ENCODE measurements at places on chromosomes 2 and 18.

DNA sequence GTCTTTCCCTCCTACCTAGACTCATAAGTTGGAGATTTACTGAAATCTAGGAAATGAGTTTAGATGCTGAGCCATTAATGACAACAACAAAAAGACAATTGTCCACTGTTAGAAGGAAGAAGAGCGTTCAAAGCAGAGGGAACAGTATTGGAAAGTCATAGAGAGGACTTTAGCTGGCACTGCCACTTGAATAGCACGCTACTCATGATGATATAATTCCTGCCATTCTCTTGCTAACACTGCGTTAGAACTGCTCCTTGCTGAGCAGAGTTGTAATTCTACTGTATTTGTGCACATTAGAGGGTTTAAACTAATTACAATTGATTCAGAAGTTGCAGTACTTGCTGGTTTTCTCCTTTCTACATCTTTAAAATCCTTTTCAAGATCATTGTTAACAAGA lies 9.0 kb upstream of the AFTPH start:
- no peak for DNase-seq

- DNase-seq, result peak; percentile 17
Measured at GRCh38 chr18:49021433-49022129, 70.8 kb upstream of the SMAD7 start.

- DNase-seq, result no peak
Measured at GRCh38 chr2:166333801-166334200, 41.9 kb downstream of the SCN9A start.

GRCh38 chr2:181430406-181431118 lies 26.6 kb upstream of the ITGA4 start:
- no peak for DNase-seq

DNA sequence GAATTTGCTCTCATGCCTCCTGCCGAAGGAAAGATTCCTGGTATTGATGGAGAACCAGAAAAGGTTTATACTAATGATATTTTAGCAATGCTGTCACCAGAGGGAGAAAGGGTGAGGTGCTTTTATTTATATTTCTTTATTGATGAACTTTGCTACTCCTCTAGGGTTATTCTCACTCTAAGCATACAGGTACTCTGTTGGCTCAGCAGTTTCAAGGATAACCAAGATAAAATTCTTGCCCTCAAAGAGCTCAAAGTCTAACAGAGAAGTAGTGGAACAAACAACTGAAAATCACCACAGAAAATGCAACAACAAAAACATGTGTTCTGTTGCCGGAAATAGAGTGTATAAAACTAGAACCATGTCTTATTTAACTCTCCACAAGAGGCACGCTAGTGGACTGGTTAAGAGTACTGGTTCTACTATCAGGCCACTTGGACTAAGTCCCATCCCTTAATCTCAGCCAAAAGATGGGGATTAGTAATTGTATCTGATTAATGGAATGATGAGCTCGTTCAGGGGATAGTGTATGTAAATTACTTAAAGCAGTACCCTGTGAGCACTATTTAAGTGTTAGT lies 103.6 kb downstream of the DNAH6 start:
- DNase-seq, result no peak

DNA sequence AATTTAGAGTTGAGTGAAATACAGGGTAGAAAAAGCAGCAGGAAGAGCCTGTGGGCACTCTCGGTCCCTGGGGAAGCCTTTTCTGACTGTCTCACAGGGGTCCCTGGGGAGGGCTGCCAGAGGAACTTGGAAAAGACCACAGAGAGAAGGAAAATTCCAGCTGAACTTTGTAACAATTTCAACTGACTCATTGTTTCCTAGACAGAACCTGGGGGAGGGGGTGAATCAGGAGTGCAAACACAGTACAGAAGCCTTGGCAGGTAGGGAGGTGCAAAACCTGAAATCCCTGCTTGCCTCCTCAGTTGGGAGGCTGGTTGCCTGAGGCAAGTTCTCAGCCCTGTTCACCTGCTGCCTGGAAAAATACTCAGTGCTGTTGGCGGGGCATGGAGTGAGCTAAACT lies 106.8 kb downstream of the GRB14 start:
- no peak for DNase-seq

DNA sequence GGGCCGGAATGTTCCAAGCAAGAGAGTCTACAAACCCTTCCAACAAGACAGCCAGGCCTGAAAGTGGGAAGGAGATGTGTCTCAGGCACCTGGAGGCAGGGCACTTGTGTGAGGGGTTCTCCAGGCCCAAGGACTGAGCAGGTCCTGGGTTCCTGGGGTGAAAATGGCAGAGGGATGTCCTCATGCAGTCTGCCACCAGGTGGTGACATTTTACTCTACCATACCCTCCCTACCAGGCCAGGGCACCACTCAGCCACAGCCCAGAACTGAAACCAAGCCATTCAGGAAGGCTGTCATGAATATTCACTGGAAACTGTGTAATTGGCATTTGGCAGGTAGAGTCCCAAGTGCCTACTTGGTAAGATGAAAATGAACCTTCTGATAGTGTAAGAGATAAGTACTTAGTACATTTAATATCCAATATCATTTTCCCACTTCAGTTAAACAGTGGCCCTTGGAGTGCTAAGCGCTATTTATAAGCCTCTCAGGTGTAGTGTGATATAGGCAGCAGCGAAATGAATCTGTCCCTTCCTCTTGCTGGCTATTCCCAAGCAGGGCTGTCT lies 185.1 kb downstream of the MYO5B start:
- DNase-seq, result no peak
